ENCODE measurements at places on chromosomes 5 and 9. TPM values are rescaled to one million over a fixed set of nuclear protein-coding genes. Genes with fewer than 3 reads are reported as not detected.

Gene ASS1
- total RNA-seq, result 5.3 TPM

Gene ANKDD1B
- total RNA-seq, result not detected

Gene RASA1
- total RNA-seq, result 22.1 TPM

GRCh38 chr5:173807181-173807655, 80.9 kb upstream of the CPEB4 start:
- DNase-seq, result no peak

GRCh38 chr5:132837868-132838267, 7.4 kb upstream of the SHROOM1 start:
- no peak for DNase-seq

DNA sequence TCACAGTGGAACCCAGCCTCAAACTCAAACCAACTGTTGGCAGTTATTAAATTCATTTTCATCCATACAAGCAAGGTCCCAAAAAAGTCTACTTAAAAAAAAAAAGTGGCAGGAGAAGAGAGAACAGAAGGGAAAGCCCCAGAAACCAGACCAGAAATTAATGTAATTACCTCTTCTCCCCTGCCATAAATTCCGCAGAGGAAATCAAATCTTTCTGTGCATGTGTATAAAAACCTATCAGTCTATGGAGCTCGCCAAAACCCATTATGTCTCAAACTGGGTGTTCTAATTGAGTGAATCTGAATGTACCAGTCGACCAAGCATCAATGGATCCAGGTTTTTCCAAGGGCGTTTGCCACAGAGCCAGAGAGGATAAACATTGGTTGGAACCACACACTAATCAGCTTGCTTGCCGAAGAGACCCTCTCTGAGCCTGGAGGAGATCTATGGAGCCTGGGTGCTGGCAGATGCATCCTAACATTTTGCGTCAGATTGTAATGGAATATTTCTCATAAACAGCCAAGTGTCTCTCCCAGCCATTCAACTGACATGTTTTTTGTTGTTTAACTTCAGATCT, 7.9 kb upstream of the HAND1 start:
- no peak for DNase-seq

DNA sequence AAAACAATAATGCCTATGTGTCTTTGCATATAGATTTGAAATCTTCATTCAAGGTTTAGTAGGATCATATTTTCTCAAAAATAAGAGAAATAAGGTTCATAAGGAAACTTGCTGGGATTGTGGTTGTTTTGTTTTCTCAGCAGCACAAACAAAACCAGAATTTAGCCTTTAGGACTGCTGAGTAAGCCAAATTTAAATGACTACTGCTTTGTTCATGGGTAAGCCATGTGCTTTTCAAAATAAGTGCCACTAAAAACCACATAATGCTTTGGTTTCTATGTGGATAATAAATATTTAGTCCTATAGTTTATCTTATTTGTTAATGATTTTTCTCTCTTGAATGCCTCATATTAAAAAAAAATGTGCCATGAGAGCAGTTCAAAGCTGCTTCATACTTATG, 38.8 kb downstream of the PTCD2 start:
- no peak for DNase-seq

- no peak for DNase-seq
Observed at GRCh38 chr5:164360589-164360988, 855.2 kb downstream of the MAT2B start.

- DNase-seq, result no peak
Observed at GRCh38 chr5:171681677-171682076, 103.9 kb upstream of the SMIM23 start.

- DNase-seq, result no peak
Observed at GRCh38 chr9:136014147-136014923, 53.2 kb upstream of the UBAC1 start.

- no peak for DNase-seq
Observed at GRCh38 chr5:160434022-160434531, 12.4 kb downstream of the PTTG1 start.

DNA sequence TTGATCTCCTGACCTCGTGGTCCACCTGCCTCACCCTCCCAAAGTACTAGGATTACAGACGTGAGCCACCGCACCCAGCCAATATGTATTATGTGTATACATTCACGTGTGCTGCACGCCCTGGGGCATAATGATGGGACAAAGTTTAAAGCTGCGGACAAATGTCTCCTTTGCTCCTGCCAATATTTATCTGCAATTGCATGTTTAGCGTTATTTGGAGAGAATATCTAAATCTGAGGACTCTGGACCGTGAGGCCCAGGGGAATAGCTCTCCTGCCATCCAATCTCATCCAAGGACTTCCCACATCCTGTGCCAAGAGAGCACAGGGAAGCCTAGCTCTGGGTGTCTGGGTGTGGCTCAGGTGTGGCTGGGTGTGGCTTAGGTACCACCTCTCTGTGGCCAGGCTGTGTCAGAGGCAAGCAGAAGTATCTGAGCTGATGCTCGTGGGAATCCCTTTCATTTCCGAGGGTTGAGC, 6.9 kb upstream of the BOD1 start:
- no peak for DNase-seq

GRCh38 chr5:133703935-133704334, 91.6 kb upstream of the FSTL4 start:
- no peak for DNase-seq

- peak; percentile 86 for DNase-seq
Observed at GRCh38 chr9:127905004-127905728, 5.8 kb upstream of the ST6GALNAC6 start.

GRCh38 chr5:77773734-77774280, 2.3 kb downstream of the TBCA start:
- DNase-seq, result no peak

GRCh38 chr9:119053070-119053469, 316.2 kb downstream of the BRINP1 start:
- no peak for DNase-seq

DNA sequence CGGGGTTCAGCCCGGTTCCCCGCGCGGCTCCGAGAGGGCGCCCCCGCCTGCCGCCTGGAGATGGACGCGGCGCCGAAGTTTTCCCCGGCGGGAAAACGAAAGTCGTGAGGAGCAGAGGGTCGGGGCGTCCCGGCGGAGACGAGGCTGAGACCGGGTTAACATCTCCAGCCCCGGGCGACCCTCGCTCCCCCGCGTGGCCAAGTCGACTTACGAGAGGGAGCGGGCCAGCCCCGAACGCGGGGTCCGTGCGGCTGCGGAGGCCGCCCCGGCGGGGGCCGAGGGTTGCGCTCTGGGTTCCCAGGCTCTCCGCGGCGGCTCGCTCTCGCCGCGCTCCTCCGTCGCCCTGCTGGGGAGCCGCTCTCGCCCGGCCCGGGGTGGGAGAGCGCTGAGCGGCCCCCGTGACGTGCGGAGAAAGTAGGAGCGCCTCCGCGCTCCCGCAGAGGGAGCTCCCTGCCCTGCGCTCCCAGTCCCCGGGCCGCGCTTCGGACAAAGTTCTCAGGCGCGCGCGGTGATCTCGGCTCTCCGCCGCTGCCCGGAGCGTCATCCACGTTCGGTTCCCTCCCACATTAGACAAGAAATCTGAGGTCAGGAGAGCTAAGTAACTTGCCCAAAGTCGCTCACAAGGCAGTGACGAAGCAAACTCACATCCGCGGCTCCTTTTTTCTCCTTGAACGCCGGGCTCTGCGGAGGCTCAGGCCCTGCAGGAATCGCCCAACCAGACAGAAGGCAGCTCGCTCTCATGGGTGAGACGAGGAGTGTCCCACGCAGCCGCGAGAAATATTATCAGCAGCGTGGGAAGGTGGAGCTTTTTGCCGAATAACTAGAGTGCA, 1.2 kb upstream of the GCNT4 start:
- DNase-seq, result peak; percentile 58

DNA sequence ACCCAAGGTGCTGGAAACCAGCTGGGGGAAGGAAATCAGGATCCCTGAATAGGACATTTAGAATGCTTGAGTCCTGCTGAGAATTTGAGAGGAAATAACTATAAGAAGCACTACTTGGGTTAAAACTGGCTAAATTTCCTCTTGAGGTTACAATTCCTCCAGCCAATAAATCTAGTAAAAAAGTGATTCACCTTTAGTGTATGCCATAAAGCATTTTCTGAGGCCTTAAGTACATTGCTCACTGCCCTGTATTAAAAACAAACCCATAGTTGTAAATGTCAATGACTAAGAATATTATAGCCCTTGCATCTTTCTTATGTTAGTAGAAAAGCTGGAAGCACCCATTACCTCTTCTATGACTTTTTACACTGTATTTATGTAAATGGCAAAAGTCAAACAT, 634.7 kb upstream of the ARRDC3 start:
- DNase-seq, result no peak

DNA sequence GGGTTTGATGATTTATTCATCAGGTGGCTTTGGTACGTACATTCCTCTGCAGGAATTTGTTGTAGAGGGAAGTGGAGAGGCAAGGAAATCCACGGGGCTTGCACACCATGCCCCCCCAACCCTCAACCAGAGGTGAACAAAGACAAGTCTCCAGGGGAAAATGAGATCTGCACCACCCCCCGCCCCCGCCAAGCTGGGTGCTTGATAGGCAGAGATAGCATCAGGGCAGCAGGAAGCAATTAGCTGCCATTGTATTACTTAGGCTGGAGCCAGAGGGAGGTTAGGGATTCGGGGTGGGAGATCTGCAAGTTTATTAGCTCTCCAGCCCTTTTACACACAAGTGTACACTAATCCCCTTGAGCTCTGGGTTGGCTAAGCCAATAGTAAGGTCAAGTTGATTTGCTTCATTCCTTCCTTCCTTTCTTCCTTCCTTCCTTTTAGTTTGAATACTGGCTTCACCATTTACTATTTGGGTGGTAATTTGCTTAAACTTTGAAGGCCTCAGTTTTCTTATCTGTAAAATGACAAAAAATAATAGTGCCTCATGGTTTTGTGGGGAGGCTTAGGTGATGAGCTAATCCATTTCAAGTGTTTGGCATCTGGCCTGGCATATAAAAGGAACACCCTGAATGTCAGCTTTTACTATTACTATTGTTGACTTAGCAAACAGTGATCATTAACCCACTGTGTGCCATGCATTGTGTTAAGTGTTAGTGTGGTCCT, 34.1 kb downstream of the SPRY4 start:
- no peak for DNase-seq

DNA sequence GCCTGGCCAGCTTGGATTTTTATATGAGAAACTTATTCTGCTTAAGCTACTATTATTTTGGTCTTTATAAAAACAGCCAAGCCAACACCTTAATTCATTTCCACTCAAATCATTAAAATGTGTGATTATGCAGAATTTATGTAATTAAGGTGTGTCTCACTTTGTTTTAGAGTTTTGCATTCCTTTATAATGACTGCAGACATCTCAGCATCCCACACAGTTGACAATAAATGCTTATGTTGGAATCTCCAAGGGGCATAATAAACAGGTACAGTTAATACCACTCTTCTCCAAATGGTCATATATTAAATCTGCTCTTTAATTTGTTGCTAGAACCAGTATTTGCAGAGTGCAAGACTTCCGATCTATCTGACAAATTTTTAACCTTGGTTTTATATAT, 34.3 kb downstream of the ARL15 start:
- DNase-seq, result no peak

GRCh38 chr5:137573376-137573775, 74.2 kb upstream of the SPOCK1 start:
- no peak for DNase-seq

DNA sequence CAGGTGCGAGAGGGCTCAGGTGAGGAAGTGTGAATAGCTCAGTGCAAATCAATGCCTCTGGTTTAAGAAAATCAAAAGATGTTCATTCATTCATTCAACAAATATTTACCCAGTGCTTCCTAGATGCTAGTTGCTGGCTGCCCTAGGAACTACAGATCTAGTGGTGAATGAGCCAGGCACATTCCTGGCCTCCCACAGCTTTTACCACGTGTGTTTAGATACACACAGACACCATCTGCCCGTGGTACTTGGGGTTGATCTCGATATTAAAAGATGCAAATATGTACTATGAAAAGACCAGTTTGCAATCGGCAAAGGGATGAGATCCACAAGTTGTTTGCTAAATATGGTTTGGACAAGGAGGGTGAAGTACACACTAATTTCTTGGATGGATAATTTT, 78.2 kb downstream of the GTF3C4 start:
- DNase-seq, result no peak

DNA sequence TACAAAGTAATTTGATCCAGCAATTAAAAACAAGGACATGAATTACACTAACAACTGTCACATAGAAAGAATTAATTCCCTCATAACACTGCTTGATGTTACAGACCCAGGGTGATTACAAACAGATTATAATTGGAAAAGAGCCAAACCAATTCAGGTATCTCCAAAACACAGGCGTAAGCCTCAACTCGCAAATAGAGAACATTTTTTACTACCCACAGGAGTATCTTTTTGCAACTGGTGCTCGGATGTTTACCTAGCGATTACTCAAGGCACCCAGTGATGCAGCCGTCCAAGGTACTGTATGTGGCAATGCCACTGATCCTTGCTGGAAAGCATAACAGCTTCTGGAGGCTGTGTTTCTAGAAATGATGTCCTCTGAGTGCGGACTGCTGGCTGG, 386.1 kb upstream of the KIF2A start:
- no peak for DNase-seq

DNA sequence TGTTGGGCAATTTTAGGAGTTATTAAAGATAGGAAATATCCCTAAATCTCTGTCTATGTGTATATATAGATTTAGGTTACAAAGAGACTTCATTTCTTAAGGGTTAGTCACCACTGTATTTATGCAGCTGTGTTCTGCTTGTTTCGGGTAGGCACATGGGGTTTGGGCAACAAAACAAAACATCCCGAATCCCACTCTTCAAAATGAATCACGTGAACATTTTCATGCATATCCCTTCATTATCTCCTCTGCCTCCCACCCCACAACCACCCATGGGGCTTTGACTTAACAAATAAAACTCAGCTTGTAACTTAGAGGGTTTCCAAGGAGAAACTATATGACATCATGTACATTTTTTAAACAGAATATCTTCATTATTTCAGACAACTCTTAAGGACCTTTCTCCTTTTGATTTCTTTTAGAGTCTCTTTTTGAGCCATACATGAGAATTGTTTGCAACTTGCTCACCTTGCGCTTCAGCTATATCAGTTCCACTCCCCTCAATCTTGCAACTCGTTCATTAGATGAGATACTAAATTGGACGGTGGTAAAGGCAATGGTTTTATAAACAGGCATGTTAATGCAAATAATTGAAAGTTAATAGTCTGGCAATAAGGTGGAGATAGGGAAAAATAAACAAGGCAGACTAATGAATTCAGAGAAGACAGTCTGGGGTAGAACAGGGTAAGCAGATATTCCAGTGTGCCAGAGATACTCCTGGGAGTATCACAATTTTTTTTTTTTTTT, 136.7 kb downstream of the CD180 start:
- DNase-seq, result no peak
